ENCODE measurements at places on chromosomes 3 and 15.
A peak's percentile ranks its signal among the peaks of the same experiment; 100 is the strongest.

DNA sequence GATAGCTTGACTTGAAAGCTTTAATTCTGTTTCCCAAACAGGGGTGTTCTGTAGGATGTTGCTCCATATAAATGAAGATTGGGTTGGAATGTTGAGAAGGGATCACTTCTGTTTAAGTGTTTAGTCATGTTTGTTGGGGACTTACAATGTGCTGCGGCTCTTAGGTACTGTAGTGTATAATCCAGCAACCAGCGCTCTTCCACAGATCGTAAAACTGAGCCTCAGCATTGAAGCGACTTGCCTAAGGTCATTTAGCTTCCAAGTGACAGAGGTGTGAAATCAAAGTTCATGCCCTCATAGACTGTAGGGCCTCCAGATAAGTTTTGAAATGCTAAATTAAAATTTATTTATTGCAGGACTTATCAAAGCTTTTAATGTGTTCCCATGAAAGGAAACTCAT, 1.8 kb downstream of the MKRN2 start:
- DNase-seq: no peak

DNA sequence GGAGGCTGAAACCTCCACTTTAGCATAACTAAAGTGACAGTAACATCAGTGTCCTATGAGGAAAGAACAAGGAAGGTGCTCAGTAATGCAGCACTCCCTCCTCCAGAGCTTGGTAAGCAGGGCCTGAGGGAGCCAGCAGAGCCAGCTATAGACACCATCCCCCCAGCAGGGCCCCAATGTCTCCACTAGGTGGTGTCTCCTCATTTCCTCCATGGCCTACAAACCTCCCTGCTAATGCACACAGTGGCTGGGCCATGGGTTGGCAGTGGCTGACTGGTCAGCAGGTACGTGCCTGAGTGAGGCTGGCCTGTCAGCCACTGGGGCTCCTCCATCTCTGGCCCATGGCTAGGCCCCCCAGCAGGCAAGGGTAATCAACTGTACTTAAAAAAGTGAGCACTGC, 13.6 kb downstream of the MRPS25 start:
- DNase-seq: no peak

DNA sequence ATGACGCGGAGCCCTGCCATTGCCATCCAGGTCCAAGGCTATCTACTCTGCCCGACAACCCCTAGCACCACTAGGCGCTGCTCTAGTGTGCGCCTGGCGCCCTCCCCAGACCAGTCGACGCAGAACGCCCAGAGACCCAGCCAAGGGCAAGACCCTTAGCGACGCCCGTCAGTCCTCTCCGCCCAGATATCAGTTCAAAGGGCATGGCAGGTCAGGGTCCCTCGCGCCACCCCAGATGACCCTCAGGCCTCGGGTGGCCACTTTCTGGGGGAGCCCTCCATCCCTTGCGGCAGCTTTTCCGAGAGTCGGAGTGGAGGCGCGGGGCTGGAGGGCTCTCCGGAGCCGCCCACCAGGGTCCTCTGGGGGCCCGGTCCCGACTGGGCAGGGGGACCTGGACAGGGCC, 371 bp upstream of the CLSTN2 start:
- peak; percentile 56 for DNase-seq

GRCh38 chr15:88982304-88982945, 69.2 kb upstream of the MFGE8 start:
- no peak for DNase-seq

GRCh38 chr15:94951538-94951937, 720.2 kb downstream of the MCTP2 start:
- no peak for DNase-seq

- DNase-seq: no peak
These were observed 92.0 kb upstream of the TSEN2 start for GRCh38 chr3:12392101-12392878.

DNA sequence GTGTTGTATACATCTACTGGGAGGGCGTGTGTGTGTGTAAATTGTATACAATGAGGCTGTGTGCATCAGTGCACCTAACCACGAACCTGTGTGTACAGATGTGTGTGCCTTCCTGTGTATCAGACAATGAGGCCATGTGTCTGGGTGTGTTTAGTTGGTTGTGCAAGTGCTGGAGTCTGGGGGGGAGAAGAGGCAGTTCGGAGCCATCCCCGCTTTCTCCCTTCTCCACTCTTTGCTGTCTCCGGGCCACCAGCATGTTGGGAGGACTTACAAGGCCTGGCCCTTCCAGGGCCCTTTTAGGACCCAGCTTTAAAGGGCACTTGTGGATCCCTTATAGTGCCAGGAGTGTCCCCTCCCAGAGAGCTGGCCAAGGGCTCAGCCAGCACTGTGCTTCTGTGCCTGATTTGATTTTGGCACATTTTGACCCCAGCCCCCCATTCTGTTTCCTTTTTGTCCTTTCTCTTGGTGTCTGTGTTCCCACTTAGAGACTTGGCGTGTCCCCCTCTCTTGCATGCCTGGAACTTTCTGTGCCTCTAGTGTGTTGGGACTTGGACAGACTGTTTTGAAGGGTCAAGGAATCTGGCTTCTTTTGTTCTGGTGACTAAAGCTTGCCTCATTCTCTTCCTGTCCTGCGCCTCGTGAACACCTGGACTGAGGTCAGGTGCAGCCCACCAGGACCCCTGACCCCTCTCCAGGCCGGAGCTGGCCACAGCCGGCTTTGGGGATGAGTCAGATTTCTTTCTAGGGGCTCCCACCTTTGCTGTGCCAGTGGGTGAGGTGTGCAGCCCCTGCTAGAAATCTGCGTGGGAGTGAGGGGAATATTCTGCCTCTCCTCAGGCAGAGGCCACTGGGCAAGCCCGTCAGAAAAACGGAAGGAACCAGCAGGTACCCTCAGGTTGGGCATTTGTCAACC, 1.5 kb downstream of the CTDSPL start:
- DNase-seq: peak; percentile 41

GRCh38 chr15:60829416-60829815, 350.5 kb upstream of the ICE2 start:
- no peak for DNase-seq

Data from dorsolateral prefrontal cortex (tissue), 122 donors.